Cortex of kidney (tissue), 1 donor: ENCODE measurements at places on chromosomes 12 and 14.

GRCh38 chr12:42085594-42085993 is 59.1 kb downstream of the GXYLT1 start:
- DNase-seq = no peak

DNA sequence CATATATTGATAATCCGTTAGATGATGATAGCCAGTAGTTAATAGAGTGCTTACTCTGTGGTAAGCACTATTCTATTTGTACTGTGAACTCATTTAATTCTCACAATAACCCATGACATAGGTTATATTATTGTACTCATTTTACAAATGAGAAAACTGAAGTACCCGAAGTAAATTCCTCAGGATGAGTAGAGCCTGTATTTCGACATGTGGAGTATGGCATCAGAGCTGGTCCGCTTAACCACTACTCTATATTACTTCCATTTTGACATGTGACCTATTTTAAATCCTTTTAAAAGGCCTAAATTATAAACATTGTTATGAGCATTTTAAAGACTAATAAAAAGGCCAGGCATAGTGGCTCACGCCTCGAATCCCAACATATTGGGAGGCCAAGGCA is 8.0 kb upstream of the RAP1B start:
- DNase-seq = no peak

- DNase-seq = no peak
These were observed 42.7 kb downstream of the TMEM121 start for GRCh38 chr14:105568859-105569766.

DNA sequence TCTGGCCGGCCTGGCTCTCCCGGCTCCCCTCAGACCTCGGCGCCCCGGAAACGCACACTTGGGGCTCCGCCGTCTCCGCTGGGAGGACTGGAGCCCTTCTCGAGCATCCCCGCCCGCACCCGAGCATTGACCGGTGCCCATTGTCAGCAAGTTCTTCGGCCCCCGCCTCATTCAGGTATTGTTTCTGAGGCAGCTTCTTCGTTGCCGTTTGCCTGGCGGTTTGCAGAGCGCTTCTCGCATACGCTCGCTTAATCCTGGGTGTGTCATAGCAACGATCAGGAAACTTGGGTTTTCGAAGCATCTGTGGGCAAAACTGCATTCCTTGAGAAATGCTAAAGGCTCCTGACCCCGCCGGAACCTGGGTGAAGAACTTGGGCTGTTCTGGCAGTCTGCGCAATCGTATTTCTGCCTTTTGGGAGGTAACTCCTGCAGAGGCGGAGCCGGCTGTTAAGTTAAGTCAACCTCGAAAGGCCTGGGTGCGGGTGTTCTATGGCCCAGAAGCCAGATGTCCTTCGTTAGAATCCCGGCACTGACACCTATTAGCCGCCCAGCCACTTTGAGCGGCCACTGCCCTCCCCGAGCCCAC is 518 bp downstream of the GSKIP start:
- no peak for DNase-seq

DNA sequence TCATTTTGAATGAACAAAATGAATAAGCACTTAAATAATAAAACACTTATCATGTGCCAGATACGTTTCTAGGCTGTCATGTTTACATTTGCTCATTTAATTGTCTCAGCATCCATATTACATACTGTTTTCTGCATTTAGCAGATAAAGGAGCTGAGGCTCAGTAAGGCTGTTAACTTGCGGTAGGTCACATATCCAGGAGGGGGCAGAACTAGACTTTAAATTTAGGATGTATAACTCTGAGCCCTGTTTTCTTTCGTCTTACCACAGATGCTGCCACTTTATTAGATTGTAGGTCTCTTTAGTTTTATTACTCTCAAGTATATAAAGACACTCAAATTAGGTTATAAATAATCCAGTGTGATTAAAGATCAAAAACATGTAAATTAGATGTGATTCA is 17.7 kb downstream of the IRAK4 start:
- DNase-seq = no peak

- no peak for DNase-seq
These were observed 21.1 kb downstream of the FUT8 start for GRCh38 chr14:65433646-65434045.

GRCh38 chr12:75790219-75790618 is 241.4 kb downstream of the PHLDA1 start:
- no peak for DNase-seq

- DNase-seq = no peak
These were observed 949 bp upstream of the KIF21A start for GRCh38 chr12:39443929-39444209.

DNA sequence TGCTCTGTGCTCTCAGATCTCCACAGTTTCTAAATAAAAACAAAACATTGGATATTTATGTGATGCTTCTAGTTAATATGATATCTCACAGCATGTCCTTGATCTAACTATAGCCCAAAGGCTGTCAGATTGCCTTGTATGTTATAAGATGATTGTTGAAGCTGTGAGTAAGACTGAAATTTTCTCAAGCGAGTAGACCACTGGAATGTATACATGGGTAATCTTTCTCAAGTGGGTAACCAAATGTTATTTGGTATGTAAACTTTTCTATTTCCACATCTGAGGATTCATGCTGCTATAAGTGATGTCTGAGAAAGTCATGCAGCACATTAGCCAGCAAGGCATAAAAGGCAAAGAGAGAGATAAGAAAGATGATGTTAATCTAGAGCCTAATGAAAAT is 886.7 kb downstream of the NRXN3 start:
- no peak for DNase-seq

DNA sequence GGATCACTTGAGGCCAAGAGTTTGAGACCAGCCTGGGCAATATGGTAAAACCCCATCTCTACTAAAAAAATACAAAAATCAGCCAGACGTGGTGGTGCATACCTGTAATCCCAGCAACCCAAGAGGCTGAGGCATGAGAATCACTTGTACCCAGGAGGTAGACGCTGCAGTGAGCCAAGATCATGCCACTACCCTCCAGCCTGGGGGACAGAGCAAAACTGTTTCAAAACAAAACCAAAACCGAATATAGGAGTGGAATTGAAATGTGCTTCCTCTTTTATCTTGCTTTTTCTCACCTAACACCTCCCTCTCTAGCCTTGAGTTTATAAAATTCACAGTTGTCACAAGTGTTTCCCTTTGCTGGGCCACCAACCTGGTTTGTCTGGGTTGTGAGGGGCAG is 181.9 kb downstream of the PAH start:
- no peak for DNase-seq
